Activated T-cell treated with anti-CD3 and anti-CD28 coated beads, Interleukin-2, amount 50 U/mL, for 24 hours (primary cell): ENCODE measurements at places on chromosomes 2 and 18.

DNA sequence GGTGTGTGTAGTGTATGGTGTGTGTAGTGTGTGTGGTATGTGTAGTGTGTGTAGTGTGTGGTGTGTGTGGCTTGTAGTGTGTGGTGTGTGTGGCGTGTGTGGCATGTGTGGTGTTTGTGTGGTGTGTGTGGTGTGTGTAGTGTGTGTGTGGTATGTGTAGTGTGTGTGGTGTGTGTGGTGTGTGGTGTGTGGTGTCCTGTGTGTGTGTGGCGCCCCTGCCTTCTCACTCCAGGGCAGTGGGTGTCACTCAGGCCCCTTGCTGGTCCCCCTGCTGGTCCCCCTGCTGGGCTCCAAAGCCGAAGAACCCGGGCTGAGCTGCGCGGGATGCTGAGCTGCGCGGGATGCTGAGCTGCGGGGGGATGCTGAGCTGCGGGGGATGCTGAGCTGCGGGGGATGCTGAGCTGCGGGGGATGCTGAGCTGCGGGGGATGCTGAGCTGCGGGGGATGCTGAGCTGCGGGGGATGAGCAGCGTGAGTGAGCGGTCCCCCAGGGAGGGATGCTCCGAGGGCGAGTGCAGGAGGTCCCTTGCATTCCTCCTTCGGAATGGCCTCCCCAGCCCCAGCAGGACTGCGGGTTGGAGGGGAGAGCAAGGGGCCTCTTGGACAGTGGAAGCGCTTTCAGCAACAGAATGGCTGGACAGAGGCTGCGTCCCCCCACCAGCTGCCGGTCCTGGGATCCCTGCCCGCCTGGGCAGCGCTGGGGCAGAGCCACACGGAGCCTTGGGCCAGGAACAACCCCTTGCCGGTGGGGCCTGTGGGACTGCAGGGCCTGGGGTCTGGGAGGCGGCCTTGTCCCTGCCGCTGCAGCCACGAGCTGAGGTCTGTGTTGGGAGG, 3.4 kb upstream of the RTP5 start:
- no peaks in the 10 kb centered on the region for H3K36me3 ChIP-seq
- no peaks in the 10 kb centered on the region for H3K27me3 ChIP-seq
- no peak overlapping the region for H3K4me3 ChIP-seq
- H3K4me1 ChIP-seq, result peaks cover 80% of the 10 kb centered on the region
- H3K27ac ChIP-seq, result no peak overlapping the region

DNA sequence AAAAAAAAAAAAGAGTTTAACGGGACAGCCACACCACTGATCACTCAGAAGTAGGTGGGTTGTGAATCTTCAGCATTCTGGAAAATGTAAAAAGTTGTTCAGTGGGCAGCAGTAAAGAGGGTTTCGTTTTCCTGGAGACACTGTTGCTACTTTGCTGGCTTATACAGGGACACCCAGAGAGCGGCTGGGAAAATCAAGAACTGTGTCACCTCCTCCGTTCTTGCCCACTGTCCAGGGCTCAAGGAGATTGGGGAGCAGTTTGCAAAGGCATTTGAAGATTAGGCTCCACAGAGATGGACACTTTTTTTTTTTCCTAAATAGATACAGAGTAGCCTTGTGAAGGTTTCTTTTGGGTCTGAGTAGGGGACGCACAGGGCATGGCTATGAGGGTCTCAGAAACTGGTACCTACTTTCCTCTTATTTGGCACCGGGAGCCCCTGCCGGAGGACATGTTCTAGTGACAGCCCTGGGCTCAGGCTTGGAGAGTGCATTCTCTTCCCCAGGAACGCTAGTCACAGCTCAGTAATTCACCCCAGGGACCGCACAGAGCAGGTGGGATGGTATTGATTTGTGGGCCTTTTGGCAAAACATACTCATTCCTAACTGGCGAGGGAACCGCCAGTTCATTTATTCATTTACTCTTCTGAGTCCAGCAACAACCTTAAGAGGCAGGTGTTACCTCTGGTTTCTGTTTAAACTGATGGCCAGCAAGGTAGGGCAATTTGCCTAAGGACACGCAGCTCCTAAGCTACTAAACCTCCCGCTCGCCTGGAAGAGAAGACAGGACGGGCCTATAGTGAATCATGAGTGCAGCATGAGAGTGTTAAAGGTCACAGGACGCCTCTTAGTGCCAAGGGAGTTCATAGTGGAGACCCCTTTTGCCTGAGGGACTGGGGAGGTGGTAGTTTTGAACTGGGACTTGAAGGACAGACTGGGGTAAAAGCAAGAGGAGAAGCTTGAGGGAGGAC, 53.1 kb downstream of the HPCAL1 start:
- peaks cover 57% of the 10 kb centered on the region for H3K4me1 ChIP-seq
- no peaks in the 10 kb centered on the region for H3K27me3 ChIP-seq
- no peak for DNase-seq
- no peak overlapping the region for H3K4me3 ChIP-seq
- H3K36me3 ChIP-seq, result peaks cover 26% of the 10 kb centered on the region
- H3K27ac ChIP-seq, result peak overlapping the region; percentile 57

- H3K27ac ChIP-seq, result no peak overlapping the region
- no peak for DNase-seq
- peaks cover 3% of the 10 kb centered on the region for H3K27me3 ChIP-seq
- no peaks in the 10 kb centered on the region for H3K36me3 ChIP-seq
Observed at GRCh38 chr2:60358476-60358875, 195.0 kb downstream of the BCL11A start.

DNA sequence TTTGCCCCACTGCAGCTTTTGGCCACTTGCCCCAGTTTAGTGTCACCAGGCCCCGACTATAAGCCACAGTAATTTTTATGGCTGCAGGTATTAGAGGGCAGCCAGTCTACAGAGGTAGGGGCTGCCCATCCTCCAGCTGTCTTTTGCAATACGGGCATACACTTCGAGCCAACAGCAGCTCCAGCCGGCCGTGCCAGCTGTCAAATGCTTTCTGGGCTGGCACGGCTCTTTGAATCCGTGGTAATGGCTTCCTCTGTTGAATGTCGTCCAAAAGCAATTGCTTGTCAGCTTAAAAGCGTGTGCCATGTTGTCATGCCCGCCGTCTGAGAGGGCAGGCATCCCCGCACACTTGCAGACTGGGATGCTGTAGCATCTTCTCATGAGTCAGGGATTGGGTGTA, 41.3 kb downstream of the BCL2L11 start:
- H3K4me3 ChIP-seq, result no peak overlapping the region
- no peak overlapping the region for H3K27ac ChIP-seq
- H3K36me3 ChIP-seq, result peaks cover 97% of the 10 kb centered on the region

DNA sequence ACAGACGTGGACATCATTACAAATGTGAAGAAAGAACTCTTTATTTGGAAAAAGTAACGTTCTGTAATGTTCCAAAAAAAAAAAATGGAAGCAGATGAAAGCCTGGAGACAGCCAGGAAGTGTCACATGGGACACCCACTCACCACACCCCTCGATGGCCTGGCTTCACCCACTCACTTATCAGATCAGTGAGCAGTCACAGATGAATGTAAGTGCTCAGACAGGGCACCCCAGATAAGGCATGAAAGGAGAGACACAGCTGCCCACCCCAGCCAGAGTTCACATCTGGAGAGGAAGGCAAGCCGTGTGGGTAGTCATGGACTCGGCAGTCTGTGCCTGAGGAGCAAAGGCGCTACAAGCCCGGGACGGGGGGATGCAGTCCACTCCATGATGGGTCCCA, 105.2 kb downstream of the SEPTIN10 start:
- H3K27me3 ChIP-seq, result peaks cover 5% of the 10 kb centered on the region
- no peaks in the 10 kb centered on the region for H3K36me3 ChIP-seq
- no peak for DNase-seq
- no peak overlapping the region for H3K27ac ChIP-seq

DNA sequence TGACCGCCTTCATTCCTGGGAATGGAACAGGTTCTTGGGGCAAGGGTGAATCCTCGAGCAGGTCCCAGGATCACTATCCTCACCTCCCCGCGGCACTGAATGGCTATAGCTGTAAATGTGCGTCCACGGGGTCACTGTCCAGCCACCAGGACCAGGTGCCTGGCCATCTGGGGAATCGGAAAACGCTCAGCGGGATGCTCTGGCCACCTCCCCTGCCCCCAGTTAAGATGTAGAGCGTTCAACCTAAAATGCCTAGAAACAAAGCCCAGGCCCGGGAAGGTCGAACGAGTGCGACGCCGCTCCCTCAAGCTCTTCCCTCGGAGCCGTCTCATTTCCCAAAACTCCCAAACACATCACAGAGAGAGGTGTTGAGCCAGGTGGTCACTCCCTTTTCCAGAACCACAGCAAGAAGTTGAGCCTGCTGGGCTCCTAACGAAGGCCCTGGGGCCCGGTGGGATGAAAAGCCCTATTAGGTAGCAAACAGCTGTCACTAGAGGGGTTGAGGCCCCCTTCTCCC, 795 bp upstream of the CAPN10 start:
- peak overlapping the region; percentile 93 for H3K27ac ChIP-seq
- H3K27me3 ChIP-seq, result no peaks in the 10 kb centered on the region
- H3K36me3 ChIP-seq, result peaks cover 62% of the 10 kb centered on the region
- DNase-seq, result no peak

DNA sequence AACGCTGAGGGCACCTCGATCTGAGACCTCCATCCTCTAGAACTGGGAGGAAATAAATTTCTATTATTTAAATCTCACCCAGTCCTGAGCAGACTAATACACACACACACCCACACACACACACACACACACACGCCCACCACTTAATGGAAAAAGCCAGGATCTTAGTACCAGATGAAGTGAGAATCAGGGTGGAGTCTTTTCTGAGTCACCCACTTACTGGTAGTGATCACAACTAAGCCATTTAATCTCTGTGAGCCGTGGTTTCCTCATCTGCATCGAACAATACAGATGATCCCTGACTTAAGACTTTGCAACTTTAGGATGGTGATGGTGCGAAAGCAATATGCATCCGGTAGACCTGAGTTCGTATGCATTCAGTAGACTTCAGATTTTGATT, 18.6 kb downstream of the THNSL2 start:
- no peak for DNase-seq
- H3K4me1 ChIP-seq, result peaks cover 7% of the 10 kb centered on the region
- H3K27ac ChIP-seq, result no peak overlapping the region
- no peaks in the 10 kb centered on the region for H3K36me3 ChIP-seq
- H3K27me3 ChIP-seq, result peaks cover 37% of the 10 kb centered on the region
- no peak overlapping the region for H3K4me3 ChIP-seq

- no peaks in the 10 kb centered on the region for H3K27me3 ChIP-seq
- peaks cover 77% of the 10 kb centered on the region for H3K36me3 ChIP-seq
- H3K4me3 ChIP-seq, result no peak overlapping the region
- H3K27ac ChIP-seq, result peak overlapping the region; percentile 76
- no peak for DNase-seq
- peaks cover 69% of the 10 kb centered on the region for H3K4me1 ChIP-seq
Observed at GRCh38 chr18:3002732-3003131, 10.2 kb downstream of the LPIN2 start.

GRCh38 chr2:120423167-120423943, 77.4 kb downstream of the INHBB start:
- no peaks in the 10 kb centered on the region for H3K36me3 ChIP-seq
- H3K4me1 ChIP-seq, result no peaks in the 10 kb centered on the region
- no peak for DNase-seq
- H3K4me3 ChIP-seq, result no peak overlapping the region
- H3K27ac ChIP-seq, result no peak overlapping the region
